ENCODE measurements at places on chromosomes 4 and X.

- DNase-seq: no peak
Measured at GRCh38 chr4:180932370-180933001, 1310.7 kb upstream of the TENM3 start.

DNA sequence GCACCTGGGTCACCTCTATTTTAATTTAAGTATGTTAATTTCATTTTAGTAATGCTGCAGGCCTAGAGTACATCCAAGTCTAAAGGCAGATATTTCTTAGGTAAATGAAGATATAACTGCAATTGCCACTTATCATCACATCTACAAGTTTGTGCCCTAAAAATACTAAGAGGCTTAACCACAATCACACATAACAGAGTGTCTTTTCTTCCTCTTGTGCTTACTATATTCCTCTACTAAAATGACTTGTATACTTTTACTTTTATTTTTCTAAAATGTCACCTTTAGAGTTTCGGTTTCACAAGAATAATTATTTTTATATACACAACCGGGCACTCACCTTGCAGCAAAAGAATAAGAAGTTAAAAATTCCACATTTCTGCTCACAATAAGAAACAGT, 77.9 kb downstream of the EFHC2 start:
- no peak for DNase-seq

GRCh38 chr4:16090096-16090705, 6.4 kb upstream of the PROM1 start:
- no peak for DNase-seq

GRCh38 chrX:1139185-1139500, 73.3 kb downstream of the CRLF2 start:
- DNase-seq: no peak

GRCh38 chr4:4247696-4248028, 361 bp downstream of the TMEM128 start:
- DNase-seq: no peak

DNA sequence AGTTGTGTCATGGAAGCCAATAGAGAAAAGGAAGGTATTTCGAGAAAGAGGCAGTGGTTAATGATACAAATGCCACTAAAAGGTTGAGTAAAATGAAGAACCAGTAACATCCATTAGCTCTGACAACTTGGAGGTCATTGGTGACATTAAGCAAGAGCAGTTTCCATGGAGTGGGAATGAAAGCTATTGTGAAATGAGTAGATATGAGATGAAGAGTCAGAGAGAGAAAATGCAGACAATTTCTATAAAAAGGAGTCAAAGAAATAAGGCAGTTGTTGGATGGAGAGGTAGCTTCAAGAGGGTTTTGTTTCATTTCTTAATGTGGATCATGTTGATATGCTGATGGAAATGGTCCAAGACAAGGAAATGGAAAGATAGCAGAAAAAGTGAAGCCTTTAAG, 9.6 kb upstream of the AMTN start:
- DNase-seq: no peak

- DNase-seq: no peak
Measured at GRCh38 chr4:36128689-36129088, 115.6 kb downstream of the ARAP2 start.

DNA sequence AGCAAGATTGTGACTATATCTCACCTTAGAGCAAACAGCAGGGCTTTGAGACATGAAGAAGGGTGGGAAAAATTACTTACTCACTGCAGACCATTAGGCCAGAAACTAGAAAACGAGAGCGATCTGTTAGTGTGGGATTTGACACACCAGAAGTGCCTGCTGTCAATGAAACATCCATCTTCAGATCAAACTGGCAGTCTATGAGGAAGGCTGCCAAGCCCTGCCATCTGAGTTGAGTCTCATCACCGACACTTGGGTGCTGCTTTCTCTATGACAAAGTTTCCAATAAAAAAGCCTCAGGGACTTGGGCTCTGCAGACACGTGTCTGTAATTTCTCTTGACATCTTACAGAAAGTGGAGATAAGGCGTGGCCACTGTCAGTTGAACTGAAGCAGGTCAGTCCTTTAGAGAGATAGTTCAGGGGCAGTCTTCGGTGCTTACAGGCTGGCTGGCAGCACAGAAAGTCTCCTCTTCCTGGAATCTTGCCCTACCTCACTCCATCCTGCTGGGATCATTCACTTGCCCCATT, 40.1 kb upstream of the LDB2 start:
- DNase-seq: no peak

- DNase-seq: no peak
Measured at GRCh38 chr4:2417226-2417764, 1.1 kb downstream of the ZFYVE28 start.

DNA sequence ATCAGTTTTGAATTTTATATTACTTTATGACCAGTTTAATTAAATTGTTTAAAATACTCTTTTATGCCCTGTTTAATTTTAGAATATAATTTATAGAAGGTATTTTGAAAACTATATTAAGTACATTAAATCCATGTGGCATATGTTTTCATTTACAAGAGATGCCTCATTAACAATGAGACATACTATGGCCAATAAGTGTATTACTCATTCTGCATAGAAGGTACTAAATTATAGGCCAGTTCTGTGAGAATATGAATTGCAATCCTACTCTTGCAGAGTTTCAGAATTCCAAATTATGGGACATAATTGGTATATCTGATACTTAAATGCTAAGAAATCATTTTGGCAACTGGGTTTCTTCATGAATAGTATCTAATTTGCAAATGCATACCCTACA, 951.1 kb downstream of the FAT4 start:
- DNase-seq: no peak

DNA sequence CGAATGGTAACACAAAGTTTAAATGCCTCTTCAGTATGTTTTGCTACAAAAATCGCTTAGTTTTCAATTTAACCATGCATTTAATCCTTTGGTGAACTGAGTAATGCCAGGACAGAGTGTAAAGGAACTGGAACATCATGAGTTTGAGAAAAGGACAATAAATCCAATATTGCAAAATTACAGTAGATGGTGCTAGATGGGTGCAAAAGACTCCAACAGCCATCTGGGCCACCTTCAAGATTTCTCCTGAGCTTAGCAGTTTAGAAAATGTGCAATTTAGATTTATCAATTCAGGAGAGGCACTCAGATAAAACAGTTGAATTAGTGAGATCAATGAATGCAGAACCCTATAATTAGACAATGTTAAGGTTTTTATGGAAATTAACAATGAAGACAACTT, 33.2 kb upstream of the MID1IP1 start:
- DNase-seq: no peak

GRCh38 chrX:150162141-150162540, 201.0 kb upstream of the MAMLD1 start:
- no peak for DNase-seq

- DNase-seq: no peak
Measured at GRCh38 chrX:53255738-53256191, 25.6 kb downstream of the IQSEC2 start.

GRCh38 chr4:10403633-10404445, 53.4 kb downstream of the ZNF518B start:
- DNase-seq: no peak

GRCh38 chr4:86452924-86453531, 93.2 kb upstream of the MAPK10 start:
- no peak for DNase-seq
